ENCODE measurements at places on chromosomes 7 and 10. TPM values are rescaled to one million over a fixed set of nuclear protein-coding genes. Genes with fewer than 3 reads are reported as not detected.

The ACTR1A gene
- 96.4 TPM for total RNA-seq

DNA sequence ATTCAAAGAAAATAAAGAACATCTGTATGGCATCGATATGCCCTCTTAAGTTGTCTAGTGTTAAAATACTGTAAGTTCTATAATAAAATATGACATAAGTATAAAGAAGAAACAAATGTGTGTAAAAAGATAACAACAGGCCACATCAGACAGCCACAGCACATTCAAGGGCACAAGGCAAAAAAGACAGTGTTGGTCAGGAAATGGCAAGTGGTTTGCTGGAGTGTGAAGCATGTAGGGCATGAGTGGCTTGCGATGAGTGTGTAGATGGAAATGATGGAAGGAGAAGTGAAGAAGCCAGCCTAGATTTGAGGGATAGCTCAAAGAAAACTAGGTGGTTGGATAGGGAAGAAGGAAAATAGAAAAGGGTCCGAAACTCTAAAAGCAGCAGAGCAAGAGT lies 341.6 kb downstream of the CRPPA start:
- DNase-seq, result no peak

DNA sequence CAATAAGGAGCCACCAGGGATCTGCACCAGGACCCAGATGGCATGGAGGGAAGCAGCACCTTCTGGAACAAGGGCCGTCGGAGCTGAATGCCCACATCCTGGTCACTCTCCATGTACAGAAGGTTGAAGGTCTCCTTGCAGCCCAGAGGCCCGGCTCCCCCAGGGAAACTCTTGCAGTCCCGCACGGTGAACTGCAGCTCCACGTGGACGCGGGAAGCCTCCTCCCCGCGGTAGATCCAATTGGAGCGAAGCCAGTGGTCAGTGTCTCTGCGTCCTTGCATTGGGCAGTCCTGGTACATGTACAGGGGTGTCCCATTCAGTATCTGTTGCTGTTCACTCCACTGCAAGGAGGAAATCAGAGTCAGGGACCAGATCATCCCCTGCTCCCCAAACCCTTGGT lies 7.4 kb downstream of the EPHA1 start:
- DNase-seq, result no peak

GRCh38 chr7:44802418-44803025 lies 6.0 kb downstream of the PPIA start:
- DNase-seq, result no peak

GRCh38 chr10:45444022-45444421 lies 70.0 kb downstream of the ALOX5 start:
- no peak for DNase-seq

DNA sequence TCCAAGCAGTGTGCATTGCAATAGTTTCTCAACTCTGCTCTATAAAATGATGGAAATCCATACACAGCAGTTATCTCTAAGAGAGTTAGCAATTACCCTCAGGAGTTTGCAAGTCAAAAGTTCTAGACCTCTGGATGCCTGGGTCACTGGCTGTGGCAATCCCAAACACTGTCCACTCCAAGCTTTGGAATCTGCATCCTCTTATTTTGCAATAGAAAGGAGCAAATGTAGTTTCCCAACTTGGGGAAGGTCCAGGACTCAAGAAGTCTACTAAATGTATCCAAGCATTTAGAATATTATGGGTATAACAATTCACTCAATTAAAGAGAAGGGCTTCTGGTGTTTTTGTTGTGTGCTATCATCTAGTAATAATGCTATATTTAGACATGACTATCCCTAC lies 131.3 kb upstream of the NRP1 start:
- DNase-seq, result no peak
